Placental pericyte (primary cell): ENCODE measurements at places on chromosomes 3 and 15. TPM values are rescaled to one million over a fixed set of nuclear protein-coding genes. Genes with fewer than 3 reads are reported as not detected.

Gene FEZF2
- total RNA-seq: not detected in 2 replicates

Gene ETFA
- 71.9 and 74.0 TPM in 2 replicates for total RNA-seq

Gene NLGN1
- total RNA-seq: 0.44 and 6.7 TPM in 2 replicates

Gene ARPC4
- 147 and 327 TPM in 2 replicates for total RNA-seq
